ENCODE measurements at places on chromosomes 13 and 19.

- no peak for DNase-seq
Observed at GRCh38 chr13:72585254-72585653, 142.2 kb downstream of the MZT1 start.

DNA sequence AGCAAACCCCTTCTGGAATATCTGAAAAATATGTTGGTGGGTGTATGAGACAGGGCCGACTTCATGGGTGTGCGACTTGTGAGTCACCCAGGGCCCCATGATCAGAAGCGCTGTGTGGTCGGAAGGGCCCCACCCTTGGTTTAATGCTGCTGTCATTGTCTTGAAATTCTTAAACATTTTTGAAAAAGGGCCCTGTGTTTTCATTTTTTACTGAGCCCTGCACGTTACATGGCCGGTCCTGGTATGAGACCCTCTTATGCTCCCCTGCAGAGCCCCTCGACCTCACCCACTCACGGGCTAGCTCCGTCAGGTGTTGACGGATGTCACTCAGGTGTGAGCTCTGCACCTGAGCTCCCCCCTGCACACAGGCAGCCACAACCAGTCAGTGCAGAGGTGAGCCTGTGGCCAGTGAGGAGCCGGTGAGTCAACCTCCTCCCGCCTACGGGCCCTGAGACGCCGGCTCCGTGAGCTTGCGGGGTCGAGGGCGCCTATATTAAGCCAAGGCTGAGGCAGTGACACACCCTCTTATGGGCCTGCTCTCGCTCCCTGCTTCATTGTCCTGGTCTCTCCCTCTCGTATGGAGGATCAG is 27.7 kb downstream of the GADD45B start:
- no peak for DNase-seq

DNA sequence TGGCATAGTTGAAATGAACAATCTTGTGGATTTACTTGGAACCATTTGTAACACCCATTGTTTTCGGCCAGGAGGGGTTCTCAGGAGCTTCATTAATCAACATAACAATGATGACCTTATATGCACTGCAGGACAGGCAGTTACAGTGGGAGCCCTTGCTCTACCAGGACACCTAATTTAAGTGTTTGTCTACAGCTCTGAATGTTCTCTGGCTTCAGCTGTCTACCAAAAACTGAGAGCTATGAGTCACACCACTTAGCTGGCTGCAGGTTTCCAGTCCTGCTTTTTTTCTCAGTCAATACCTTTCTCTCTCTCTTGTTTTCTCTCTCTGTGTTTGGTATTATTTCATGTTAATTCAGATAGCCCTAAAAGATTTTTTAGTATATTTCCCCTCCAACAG is 105.4 kb upstream of the MBNL2 start:
- DNase-seq: no peak

GRCh38 chr13:40928980-40929379 is 90.1 kb downstream of the ELF1 start:
- no peak for DNase-seq

DNA sequence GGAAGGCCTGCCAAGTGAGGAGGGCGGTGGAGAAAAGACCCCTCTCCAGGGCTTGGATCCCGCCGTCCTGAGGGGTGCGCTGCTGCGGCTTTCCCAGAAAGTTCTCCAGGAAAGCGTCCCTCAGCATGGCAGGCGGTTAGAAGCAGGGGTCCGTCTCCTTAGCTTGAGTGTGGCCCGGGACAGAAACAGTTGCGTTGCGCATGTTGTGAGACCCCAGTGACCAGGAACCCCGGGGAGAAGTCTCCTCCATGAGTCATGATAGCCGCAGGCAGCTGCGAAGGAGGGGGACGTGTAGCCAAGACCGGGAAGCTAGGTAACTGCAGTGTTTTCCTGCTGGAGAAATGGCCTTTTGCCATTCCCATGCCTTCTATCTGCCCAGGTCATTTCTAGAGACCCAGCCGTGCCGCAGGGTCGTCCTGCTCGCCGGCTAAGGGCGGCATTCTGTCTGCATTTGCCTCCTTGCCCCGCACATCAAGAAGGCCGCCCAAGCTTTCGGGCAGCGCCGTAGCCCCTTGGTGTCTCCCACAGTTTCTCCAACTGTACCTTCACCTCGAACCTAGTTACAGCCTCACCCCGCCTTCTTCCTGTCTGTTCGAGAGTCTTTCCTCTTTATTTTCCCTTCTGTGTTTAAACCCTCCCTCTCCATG is 64.3 kb downstream of the TM9SF2 start:
- DNase-seq: no peak

DNA sequence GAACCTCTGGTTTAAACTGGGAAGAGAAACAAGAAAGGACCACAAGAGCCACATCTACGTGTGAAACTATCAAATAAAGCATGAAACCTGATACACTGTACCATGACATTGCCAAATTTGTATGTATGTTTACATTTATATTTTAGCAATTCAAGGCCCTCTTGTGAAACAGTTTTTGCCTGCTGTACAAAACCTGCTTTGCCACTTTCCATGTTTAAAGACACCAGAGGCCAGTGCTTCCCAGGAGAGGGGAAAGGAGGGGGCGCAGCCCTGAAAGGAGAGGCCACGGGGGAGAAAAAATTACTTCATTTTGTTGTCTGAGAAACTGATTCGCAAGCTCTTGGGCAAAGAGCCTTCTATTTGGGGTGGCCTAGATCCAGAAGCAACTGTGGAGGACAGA is 124.8 kb downstream of the DCLK1 start:
- no peak for DNase-seq

GRCh38 chr19:29211562-29212355 is 1.2 kb downstream of the UQCRFS1 start:
- no peak for DNase-seq

- DNase-seq: peak; percentile 44
Observed at GRCh38 chr19:17948931-17949930, 16.4 kb downstream of the CCDC124 start.

DNA sequence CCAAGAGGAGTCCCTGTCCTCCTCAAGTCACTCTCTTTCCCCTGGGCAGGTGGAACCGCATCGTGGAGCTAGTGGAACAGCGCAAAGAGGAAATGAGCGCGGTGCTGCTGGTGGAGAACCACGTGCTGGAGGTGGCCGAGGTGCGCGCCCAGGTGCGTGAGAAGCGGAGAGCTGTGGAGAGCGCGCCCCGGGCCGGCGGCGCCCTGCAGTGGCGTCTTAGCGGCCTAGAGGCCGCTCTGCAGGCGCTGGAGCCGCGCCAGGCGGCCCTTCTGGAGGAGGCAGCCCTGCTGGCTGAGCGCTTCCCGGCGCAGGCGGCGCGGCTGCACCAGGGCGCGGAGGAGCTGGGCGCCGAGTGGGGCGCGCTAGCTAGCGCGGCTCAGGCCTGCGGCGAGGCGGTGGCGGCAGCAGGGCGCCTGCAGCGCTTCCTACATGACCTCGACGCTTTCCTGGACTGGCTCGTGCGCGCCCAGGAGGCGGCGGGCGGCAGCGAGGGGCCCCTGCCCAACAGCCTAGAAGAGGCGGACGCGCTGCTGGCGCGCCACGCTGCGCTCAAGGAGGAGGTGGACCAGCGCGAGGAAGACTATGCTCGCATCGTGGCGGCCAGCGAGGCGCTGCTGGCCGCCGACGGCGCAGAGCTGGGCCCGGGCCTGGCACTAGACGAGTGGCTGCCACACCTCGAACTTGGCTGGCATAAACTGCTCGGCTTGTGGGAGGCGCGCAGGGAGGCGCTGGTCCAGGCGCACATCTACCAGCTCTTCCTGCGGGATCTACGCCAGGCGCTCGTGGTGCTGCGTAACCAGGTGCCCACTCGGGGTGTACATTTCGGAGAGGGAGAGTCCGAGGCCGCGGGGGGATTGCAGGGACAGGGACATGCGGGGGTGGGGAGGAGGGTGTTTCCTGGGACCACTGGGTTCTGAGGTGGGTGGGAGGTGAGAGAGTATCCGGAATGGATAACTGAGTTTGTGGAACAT is 52.8 kb downstream of the SPTBN4 start:
- DNase-seq: no peak

GRCh38 chr13:63463782-63464610 is 2048.3 kb upstream of the PCDH20 start:
- DNase-seq: no peak

DNA sequence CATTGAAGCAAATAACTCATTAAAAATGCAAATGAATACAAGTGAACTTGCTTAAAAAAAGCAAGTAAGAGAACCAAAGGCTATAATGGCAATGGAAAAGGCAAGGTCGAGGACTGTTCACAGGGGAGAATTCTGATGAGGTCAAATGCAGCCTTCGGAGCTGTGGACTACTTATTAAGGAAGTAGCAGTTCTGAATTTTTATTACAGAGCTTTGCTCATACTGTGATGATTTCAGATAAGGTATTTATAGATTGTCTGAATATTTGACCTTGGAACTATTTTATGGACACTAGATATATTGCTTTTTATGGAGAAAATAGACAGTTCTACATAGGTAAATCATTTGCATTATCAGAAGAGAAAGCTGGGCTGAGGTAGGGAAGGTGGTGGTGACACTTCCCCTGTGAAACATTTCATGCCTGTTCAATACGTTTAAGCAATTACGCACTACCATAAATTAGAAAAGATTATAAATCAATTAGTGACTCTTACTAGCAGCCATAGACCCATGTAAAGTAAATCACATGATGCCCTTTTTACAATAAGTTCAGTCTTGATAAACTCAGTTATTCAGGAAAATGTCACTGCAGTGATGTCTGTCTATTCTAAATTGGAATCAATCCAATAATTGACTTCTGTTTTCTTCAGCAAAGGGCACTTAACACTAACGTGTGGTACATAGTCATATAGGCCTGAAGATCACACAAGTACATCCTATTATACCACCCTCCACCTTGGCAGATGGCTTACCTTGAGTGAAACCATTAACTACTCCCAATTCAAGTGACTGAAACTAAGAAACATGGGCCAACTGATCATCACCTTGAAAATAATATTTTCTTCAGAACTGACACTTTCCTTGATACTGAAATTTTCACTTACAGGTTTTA is 260.0 kb downstream of the KLF12 start:
- DNase-seq: no peak

- DNase-seq: no peak
Observed at GRCh38 chr19:28556371-28556770, 656.6 kb downstream of the UQCRFS1 start.

DNA sequence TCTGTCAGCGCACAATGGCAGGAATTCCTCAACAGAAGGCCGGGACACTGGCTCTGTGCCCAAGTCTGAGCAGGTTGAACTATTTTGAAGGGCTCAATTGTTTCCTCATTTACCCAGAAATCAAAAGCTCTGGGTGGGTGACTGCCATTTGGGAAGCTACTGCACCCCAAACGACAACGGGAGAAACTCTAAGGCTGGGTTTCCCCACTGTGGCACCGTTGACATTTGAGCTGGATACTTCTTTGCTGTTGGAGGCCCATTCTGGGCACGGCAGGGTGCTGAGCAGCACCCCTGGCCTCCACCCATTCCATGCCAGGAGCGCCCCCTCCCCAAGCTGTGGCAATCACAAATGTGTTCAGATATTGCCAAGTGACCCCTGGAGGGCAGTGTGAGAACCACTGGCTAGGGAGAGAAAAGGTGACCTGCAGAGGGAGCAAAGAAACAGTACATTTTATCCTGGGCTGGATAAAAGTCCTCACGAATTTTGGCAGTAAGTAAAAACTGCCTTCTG is 62.5 kb downstream of the RFX2 start:
- DNase-seq: no peak

DNA sequence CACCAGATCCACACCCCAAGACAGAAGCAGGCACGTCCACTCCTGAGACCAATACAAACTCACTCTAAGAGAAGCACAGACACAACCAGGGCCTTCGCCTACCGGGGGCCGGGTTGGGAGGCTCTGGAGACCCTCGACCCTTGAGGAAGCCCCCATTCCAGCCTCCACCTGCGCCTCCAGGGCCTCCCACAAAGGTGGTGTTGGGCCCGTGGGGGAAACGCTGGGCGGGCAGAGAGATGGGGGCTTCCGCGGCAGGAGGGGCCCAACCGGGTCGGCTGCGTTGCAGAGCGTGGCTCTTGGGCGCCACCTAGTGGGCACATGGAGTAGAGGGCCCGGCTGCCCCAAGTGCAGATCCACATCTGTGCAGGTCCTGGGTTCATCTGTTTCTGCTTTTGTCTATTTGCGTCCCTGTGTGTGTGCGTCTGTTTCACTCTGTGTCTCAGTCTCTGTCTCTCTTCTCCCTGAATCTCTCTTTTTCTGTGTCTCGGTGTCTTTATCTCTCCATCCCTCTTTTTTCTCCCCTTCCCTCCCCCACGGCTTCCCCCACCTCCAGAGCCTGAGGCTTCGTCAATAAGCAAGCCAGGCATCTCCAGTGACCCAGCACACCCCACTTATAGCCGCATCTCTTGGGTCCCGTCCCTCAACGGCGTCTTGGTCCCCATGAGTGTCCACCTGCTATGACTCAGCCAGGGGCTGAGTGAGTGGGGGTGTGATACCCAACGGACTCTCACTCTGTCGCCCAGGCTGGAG is 10.5 kb upstream of the TINCR start:
- peak; percentile 66 for DNase-seq

- no peak for DNase-seq
Observed at GRCh38 chr19:55358943-55359908, 3.8 kb downstream of the GARIN5B start.

GRCh38 chr19:45615795-45616703 is 14.0 kb upstream of the GPR4 start:
- peak; percentile 68 for DNase-seq

DNA sequence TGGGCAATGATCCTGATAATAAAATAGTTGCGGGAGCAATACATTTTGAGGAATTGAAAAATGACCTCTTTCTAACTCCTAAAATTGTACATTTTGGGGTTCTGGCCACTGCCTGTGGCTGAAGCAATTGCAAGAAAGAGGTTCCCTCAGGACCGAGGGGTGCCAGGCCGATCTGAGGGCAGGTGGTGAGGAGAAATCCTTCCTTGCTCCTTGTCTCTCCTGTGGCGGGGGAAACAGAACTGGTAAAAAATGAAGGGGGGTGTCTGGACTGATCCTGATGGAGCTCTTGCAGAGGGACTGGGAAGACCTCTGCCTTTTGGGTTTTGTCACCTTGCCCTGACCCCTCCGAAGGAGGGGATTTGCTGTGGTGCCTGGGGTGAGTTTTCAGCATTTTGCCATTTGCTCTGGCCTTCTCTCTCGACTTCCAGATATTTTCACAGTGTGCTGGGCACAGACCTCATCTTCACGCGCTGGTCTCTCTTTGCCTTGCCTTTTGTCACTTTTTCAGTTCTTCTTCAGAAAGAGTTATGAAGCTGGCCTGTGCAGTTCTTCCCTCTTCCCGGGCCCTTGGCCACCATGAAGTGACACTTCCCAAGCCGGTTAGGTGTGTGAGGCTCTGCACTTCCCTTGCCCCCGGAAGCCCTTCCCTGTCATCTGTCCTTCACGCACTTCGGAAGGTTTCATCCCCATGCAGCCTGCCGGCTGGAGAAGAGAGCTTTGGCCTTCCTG is 22.2 kb downstream of the NFIX start:
- no peak for DNase-seq

- no peak for DNase-seq
Observed at GRCh38 chr13:52739468-52740071, at the start of gene CNMD. Gene CNMD, minus strand, starts transcription at chr13:52739820. Its CDS starts 119 bp downstream, at chr13:52739701.

DNA sequence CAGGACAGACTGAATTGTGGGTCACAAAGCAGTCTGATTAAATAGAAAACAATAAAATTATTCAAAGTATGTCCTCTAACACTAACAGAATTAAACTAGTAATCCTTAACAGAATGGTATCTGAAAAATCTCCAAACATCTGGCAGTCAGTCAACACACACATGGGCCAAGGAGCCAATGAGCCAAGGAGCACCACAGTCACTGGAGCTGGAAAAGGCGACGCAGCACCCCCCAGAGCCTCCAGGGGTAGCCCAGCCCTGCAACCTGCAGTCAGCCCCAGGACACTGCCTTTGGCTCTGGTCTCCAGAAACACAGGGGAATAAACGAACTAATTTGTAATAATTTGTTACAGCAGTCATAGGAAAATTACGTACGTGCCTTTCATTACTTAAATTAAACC is 12.3 kb downstream of the TUBGCP3 start:
- DNase-seq: no peak

Measured in memory B cell (primary cell).